Gastrocnemius medialis (tissue), 4 donors: ENCODE measurements at places on chromosomes 7 and 10. TPM values are rescaled to one million over a fixed set of nuclear protein-coding genes. Genes with fewer than 3 reads are reported as not detected.
A peak's percentile ranks its signal among the peaks of the same experiment; 100 is the strongest.

MSRB2 gene
- 43.5 TPM for total RNA-seq

GPNMB gene
- 14.7 TPM for total RNA-seq

TEX36 gene
- total RNA-seq = not detected

MSMB gene
- total RNA-seq = not detected

SVOPL gene
- not detected for total RNA-seq

AKR1C2 gene
- total RNA-seq = 325 TPM

GRCh38 chr7:94030634-94031033 lies 26.5 kb upstream of the BET1 start:
- H3K4me3 ChIP-seq = no peak overlapping the region
- no peak overlapping the region for H3K27ac ChIP-seq
- no peaks in the 10 kb centered on the region for H3K36me3 ChIP-seq
- no peaks in the 10 kb centered on the region for H3K27me3 ChIP-seq

DNA sequence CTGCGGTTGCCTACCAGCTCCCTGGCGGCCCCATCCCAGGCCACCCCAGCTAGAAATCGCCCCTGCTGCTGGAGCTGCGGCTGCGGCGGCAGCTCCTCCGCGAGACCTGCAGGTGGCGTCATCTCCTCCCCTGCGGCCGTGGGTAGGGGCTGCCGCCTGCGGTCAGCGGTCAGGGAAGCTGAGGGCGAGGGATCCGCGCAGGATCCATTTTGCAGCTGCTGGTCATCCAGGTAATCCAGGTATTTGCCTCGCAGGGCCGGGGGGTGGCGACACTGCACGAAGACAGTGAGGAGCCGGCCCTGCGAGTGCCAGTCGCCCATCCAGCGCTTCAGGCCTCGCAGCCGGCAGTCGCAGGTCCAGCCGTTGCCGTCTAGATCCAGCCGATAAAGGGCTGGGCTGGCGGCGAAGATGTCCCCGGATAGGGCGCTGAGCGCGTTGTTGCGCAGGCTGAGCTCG lies 1.5 kb downstream of the TRIL start:
- H3K4me3 ChIP-seq = peak overlapping the region; percentile 56
- no peaks in the 10 kb centered on the region for H3K36me3 ChIP-seq
- no peak for DNase-seq
- peaks cover 23% of the 10 kb centered on the region for H3K4me1 ChIP-seq
- H3K27me3 ChIP-seq = peaks cover 20% of the 10 kb centered on the region

DNA sequence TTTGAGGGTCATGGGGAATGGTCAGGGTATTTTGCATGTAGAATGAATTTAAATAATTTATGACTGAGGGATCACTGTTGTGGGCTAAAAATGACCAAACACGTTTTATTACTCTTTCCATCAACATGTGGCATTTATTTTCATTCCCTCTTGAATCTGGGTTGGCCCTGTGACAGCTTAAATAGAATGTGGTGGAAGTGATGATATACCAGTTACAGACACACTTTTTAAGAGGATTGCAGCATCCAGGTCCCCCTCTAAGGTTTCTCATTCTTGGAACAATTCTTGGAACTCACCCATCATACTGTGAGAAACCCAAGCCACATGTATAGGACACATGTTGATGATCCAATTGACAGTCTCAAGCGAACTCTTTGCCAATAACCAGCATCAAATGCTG lies 272.4 kb downstream of the ETV1 start:
- no peaks in the 10 kb centered on the region for H3K36me3 ChIP-seq
- H3K27ac ChIP-seq = no peak overlapping the region
- H3K27me3 ChIP-seq = no peaks in the 10 kb centered on the region
- H3K4me3 ChIP-seq = no peak overlapping the region
- no peaks in the 10 kb centered on the region for H3K4me1 ChIP-seq

DNA sequence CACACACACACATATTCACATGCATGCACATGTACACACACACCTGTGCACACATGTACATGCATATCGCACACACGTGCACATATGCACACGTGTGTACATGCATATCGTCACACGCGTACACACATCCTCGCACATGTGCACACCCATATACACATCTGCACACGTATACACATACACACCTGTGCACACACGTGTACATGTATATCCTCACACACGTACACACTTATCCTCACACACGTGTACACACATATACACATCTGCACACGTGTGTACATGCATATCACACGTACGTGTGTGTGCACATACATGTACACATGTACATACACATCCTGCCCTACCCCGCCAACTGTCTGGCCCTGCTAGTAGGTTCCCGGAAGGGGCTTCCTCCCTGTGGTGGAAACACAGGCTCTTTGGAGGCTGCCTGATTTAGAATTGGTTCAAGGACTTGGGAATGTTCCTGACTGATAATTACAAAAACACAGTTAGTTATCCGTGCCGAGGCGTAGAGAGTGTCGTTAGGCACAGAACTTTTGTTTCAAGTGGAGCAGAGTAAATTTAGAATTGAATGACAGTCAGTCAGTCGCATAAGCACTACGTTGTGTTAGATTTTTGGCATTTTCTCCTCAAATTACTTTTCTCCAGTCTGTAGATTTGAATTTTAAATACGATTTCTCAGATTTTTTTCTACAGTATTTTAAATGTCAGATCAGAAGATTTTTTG lies 18.5 kb upstream of the PRKAR1B start:
- H3K4me1 ChIP-seq = no peaks in the 10 kb centered on the region
- H3K4me3 ChIP-seq = no peak overlapping the region
- no peak overlapping the region for H3K27ac ChIP-seq
- peaks cover 10% of the 10 kb centered on the region for H3K36me3 ChIP-seq

DNA sequence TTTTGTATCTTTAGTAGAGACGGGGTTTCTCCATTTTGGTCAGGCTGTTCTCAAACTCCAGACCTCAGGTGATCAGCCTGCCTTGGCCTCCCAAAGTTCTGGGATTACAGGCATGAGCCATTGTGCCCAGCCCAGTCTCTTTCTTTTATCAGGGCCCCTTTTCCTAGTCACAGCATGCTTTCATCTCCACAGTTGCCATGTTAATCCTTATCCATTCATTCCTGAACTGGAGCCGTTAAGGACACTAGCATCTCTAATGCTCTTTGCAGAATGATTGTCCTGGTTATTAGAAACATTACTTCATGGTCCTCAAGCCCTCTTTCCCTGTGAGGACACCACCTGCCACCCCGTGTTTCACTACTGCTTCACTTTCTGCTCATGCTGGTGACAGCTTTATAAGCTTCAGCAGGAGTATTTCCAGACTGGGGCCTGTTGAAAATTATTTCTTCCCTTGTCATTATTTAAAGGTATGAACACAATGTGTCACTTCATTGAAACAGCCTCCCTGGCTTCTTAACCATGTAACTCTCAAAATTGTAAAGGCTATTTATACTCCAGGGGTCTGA lies 313.9 kb downstream of the BMPER start:
- no peak overlapping the region for H3K27ac ChIP-seq
- no peaks in the 10 kb centered on the region for H3K36me3 ChIP-seq
- no peak for DNase-seq
- no peak overlapping the region for H3K4me3 ChIP-seq
- H3K4me1 ChIP-seq = no peaks in the 10 kb centered on the region
- H3K27me3 ChIP-seq = no peaks in the 10 kb centered on the region

DNA sequence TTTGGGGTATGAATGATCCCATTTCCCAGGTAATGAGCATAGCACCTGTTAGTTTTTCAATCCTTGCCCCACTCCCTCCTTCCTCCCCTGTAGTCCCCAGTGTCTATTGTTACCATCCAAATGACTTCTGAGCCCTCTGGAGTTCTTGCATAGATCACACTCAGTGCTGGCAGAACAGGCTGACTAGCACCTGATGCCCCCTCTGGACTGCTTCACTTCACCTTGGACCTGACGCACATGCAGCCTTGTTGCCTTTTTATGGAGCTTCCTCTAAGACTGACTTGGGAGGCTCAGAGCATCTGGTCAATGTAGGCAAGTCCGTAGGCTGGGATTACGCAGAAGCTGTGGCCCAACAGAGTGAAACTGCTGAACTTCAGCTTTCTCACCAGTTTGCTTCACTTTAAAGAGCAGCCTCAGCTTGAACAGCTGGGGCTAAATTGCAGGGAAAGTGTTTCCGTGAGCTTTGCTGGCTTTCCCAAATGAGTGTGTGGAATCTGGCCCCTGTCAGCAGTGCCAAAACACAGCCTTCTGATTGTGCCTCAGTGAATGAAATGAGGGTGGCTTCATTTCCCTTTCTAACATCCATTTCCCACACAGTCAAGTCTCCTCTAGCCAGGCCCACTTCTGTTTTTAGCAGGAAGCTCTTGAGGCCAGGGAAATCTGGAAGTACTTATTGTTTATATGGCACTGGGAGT lies 48.5 kb downstream of the NXPH1 start:
- no peak overlapping the region for H3K27ac ChIP-seq
- DNase-seq = peak; percentile 13
- H3K4me3 ChIP-seq = no peak overlapping the region
- no peaks in the 10 kb centered on the region for H3K36me3 ChIP-seq
- no peaks in the 10 kb centered on the region for H3K27me3 ChIP-seq

DNA sequence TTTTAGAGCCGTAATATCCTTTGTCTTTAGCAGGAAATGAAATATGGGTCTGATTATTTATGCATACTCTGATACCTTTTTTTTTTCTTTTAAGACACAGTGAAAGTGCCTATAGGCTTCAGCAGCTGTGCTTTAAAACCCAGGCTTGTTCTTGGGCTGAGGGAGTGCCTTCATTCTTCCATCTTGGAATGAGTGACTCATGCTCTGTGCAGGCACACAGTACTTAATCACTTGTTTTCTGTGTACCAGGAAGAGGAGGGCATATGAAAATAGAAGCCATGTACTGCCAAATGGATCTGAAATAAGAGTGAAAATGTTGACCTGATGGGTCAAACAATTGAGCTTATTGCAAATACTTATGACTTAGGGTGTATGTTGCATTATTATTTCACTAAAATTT lies 12.0 kb downstream of the INPP5F start:
- no peaks in the 10 kb centered on the region for H3K36me3 ChIP-seq
- peak; percentile 30 for DNase-seq
- H3K27ac ChIP-seq = peak overlapping the region; percentile 59
- H3K4me3 ChIP-seq = no peak overlapping the region
- no peaks in the 10 kb centered on the region for H3K27me3 ChIP-seq
- H3K4me1 ChIP-seq = peaks cover 47% of the 10 kb centered on the region

DNA sequence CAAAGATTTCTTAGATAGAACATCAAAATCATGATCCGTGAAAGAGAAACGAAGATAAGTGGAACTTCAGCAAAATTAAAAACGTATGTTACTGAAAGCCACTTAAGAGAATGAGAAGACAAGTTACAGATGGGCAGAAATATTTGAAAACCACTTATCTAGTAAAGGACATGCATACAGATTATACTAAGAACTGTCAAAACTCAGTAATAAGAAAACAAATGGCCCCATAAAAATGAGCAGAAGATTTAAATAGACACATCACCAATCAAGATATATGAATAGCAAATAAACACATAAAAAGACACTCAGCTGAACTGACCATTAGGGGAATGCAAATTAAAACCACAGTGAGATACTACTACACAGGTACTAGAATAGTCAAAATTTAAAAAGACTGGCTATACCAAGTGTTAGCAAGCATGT lies 343.7 kb downstream of the PTEN start:
- no peak overlapping the region for H3K27ac ChIP-seq
- DNase-seq = no peak
- no peak overlapping the region for H3K4me3 ChIP-seq
- peaks cover 25% of the 10 kb centered on the region for H3K4me1 ChIP-seq
- no peaks in the 10 kb centered on the region for H3K36me3 ChIP-seq
- no peaks in the 10 kb centered on the region for H3K27me3 ChIP-seq

DNA sequence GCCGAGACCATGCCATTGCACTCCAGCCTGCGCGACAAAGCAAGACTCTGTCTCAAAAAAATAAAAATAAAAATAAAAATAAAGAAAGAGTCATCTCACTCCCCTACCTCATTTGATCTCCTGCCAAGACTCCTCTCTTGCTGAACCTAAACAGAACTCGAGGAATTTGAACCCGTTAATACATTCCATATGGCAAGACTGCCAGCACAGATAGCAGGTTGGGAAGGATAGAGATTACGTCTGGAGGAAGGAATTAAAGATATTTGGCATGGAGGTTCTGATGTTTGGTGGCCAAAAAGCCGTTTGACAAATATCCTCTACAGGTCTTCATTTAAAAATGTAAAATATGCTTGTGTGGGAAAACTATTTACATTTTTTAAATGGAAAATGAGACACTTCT lies 549.6 kb downstream of the HTR7 start:
- DNase-seq = no peak
- H3K36me3 ChIP-seq = no peaks in the 10 kb centered on the region
- no peak overlapping the region for H3K27ac ChIP-seq
- no peaks in the 10 kb centered on the region for H3K4me1 ChIP-seq
- H3K27me3 ChIP-seq = no peaks in the 10 kb centered on the region
